Tracheal epithelial cell (primary cell): ENCODE measurements at places on chromosomes 6 and 20. TPM values are rescaled to one million over a fixed set of nuclear protein-coding genes. Genes with fewer than 3 reads are reported as not detected.

The GTPBP2 gene
- total RNA-seq: 77.8 and 113 TPM in 2 replicates

The VSX1 gene
- total RNA-seq: not detected in 2 replicates

The DDAH2 gene
- total RNA-seq: 11.5 and 45.8 TPM in 2 replicates

The CALHM6 gene
- 1.3 and 1.4 TPM in 2 replicates for total RNA-seq

The MAS1 gene
- under 0.01 TPM in 1 of 2 replicates, not detected in the other for total RNA-seq

The PTCRA gene
- total RNA-seq: not detected in 2 replicates

The ID4 gene
- 1.2 and 2.6 TPM in 2 replicates for total RNA-seq

The SALL4 gene
- total RNA-seq: 0.24 and 0.64 TPM in 2 replicates

The GRM1 gene
- total RNA-seq: not detected in 2 replicates

The PLCB1 gene
- total RNA-seq: 0.24 and 2.8 TPM in 2 replicates

The WFDC5 gene
- total RNA-seq: 2.4 TPM in 1 of 2 replicates, not detected in the other

The GSTA2 gene
- not detected in 2 replicates for total RNA-seq

The TP53INP2 gene
- total RNA-seq: 0.43 and 1.4 TPM in 2 replicates

The SPATS1 gene
- total RNA-seq: not detected in 2 replicates
